Karpas-422 (cell line): ENCODE measurements at places on chromosomes 7 and 10.

- DNase-seq: no peak
- H3K4me3 ChIP-seq: no peak overlapping the region
- no peaks in the 10 kb centered on the region for H3K27me3 ChIP-seq
- H3K4me1 ChIP-seq: peaks cover 22% of the 10 kb centered on the region
- H3K36me3 ChIP-seq: no peaks in the 10 kb centered on the region
Measured at GRCh38 chr10:86356296-86356695, 10.3 kb downstream of the GRID1 start.

DNA sequence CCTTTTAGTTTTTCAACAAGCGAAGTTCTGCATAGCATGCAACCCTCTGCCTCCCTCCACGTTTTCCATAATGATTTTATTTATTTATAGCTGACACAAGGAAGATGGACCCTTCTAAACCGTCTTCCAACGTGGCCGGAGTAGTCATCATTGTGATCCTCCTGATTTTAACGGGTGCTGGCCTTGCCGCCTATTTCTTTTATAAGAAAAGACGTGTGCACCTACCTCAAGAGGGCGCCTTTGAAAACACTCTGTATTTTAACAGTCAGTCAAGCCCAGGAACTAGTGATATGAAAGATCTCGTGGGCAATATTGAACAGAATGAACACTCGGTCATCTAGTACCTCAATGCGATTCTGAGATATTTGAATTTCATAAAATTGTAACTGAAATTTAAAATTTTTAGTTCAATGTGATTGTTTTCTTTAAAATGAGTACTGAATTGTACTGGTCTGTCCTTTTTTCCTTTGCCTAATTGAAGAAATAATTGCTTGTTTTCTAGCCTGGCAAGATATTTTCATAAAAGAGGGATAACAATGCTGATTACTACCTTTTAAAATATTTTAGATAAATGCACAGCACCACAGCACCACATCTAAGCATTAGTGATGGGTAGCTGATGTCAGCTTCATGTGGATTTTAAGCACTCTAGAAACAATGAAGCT, 41.5 kb upstream of the SLC39A12 start:
- no peak overlapping the region for H3K27ac ChIP-seq
- H3K27me3 ChIP-seq: no peaks in the 10 kb centered on the region
- DNase-seq: peak; percentile 81

GRCh38 chr7:137395420-137395819, 51.9 kb upstream of the PTN start:
- no peak overlapping the region for H3K27ac ChIP-seq
- H3K36me3 ChIP-seq: no peaks in the 10 kb centered on the region
- DNase-seq: no peak
- peaks cover 5% of the 10 kb centered on the region for H3K4me1 ChIP-seq

DNA sequence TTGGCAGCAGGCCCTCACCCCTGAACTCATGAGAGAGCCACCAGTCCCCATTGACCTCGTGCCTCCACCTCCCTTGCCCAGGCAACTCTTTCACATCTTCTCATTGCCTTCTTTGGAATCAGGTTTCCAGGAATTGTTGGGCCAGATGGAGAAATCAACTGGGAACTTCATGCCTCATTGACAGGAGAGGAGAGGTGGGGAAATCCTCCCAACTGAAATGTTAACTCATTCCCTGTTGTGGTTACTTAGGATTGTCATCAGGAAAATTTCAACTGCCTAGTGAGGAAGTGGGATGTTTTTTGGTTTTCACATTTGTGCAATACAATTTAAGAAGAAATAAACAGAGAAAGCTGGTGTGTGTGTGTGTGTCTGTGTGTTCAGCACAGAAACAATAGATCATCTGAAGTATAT, 106.6 kb upstream of the INHBA start:
- no peak overlapping the region for H3K27ac ChIP-seq
- no peaks in the 10 kb centered on the region for H3K4me1 ChIP-seq
- no peaks in the 10 kb centered on the region for H3K36me3 ChIP-seq

- DNase-seq: no peak
- peaks cover 4% of the 10 kb centered on the region; the same call in 1 of the 2 replicates for H3K4me1 ChIP-seq
- no peaks in the 10 kb centered on the region for H3K27me3 ChIP-seq
- no peak overlapping the region for H3K4me3 ChIP-seq
- H3K36me3 ChIP-seq: peaks cover 47% of the 10 kb centered on the region; the same call in 1 of the 2 replicates
Measured at GRCh38 chr10:100209303-100209702, 20.1 kb downstream of the CHUK start.

GRCh38 chr7:135980012-135980551, 2.9 kb upstream of the MTPN start:
- peaks cover 6% of the 10 kb centered on the region; the same call in 1 of the 2 replicates for H3K36me3 ChIP-seq
- H3K4me1 ChIP-seq: peaks cover 34% of the 10 kb centered on the region
- no peak for DNase-seq
- no peaks in the 10 kb centered on the region for H3K27me3 ChIP-seq
- peak overlapping the region; percentile 32; the same call in 1 of the 2 replicates for H3K4me3 ChIP-seq

DNA sequence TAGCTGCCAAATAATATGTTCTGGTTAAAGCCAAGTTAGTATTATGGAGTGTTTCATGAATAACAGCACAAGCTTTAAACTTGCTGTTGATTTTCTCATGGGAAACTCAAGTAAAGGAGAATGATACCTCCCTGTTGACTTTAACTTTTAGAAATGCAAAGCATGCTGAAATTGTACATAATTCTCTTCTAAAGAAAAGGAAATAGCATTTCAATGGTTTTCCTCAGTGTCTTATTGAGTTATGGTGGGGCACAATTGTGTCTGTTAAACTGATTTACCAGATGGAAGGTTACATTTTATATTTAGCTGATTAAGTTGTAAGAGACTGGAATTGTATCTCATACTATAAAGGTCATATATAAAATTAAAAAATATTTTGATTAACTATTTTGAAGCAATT, 119.3 kb downstream of the HDAC9 start:
- H3K27ac ChIP-seq: no peak overlapping the region
- no peaks in the 10 kb centered on the region for H3K36me3 ChIP-seq
- no peak overlapping the region for H3K4me3 ChIP-seq
- peaks cover 16% of the 10 kb centered on the region for H3K4me1 ChIP-seq

- no peaks in the 10 kb centered on the region for H3K4me1 ChIP-seq
- DNase-seq: no peak
- no peaks in the 10 kb centered on the region for H3K27me3 ChIP-seq
Measured at GRCh38 chr7:91397096-91397495, 132.9 kb downstream of the FZD1 start.

DNA sequence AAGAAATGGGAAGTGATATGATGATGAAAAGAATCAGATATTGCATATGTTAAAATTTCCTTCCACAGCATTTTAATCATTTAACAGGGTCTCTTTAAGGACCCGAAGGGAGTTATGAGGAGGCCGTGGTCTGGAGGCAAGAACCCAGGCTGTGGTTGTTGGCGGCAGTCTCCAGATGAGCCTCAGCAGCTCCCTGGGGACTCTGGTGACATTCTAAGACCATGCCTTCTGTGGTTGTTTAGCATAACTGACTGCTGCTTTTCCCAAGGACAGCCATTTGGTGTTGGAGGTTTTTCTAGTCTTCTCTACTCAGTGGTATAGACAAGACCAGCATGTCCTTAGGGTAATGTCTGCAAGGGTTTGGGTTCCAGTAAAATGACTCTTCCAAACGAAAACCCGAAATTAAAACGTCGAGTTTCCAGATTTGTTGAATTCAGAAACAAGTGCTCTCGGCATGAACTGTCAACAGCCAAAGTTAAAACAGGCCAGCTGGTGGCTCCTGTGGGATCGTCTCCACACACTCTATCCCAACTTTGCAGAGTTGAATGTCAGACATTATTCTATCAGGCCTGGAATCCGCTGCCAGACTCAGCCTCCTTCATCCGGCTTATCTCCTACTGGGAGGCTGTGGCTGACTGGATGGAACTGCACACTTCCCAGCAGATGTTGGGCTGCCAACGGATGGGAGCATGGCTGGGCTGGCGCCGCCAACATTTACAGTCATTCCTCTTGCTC, 183.1 kb downstream of the TAX1BP1 start:
- peak; percentile 61 for DNase-seq
- H3K4me1 ChIP-seq: peaks cover 71% of the 10 kb centered on the region
- H3K4me3 ChIP-seq: 0 out of 2 replicates have a peak overlapping the region, but pooled peaks have one; percentile 2
- no peaks in the 10 kb centered on the region for H3K27me3 ChIP-seq

DNA sequence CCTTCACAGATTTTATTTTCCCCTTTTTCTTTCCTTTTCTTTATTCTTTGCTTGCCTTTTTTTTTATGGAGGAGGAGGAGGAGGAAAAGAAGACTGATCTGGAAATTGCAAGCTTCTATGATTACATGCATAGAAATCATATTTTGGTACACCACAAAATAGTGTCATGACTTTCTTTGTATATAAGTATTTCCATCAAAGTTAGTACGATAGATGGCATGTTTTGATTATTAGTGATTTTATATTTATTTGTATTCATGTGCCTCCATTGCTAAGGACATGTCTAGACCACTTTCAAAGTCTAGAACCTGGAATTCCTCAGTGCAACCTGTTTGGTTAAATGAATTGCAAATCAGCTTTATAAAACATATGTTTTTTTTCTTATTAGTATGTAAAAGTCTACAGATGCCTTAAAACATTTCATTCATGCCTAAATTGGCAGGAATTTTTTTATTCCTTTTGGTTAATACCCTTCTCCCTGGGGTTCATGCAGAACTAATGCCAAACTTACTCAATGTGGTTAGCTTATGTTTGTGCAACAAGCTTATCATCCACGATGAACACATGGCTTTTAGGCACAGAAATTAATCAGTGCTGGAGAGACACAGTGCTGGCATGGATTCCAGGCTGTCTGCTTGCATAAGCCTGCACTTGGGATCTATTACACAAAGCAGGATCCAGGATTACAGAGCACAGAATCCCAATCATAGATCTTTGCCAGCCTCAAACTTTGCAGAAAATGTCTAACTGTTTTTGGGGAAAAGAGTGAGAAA, 213.1 kb downstream of the CHRM2 start:
- H3K27ac ChIP-seq: no peak overlapping the region
- DNase-seq: no peak
- no peak overlapping the region for H3K4me3 ChIP-seq
- H3K36me3 ChIP-seq: no peaks in the 10 kb centered on the region
- H3K27me3 ChIP-seq: no peaks in the 10 kb centered on the region

DNA sequence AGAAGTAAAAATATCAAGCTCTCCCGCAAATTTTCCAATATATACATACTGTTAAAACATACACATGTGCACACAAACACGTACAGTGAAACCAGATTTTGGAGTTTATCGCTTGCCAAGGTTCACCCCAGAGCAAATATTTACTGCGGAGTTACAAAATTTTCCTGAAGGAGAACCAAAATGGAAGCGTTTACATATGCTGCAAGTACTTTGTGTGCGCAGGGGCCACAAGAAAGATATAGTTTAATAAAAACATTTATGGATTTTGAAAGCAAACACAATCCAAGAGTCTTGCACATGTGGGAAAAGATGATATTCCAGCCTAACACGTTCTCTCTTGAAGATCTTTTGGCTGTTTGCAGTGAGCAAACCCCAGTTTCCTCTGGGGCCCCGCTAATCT, 301.3 kb upstream of the NFE2L3 start:
- H3K36me3 ChIP-seq: no peaks in the 10 kb centered on the region
- no peak for DNase-seq
- peaks cover 12% of the 10 kb centered on the region for H3K4me1 ChIP-seq
- no peak overlapping the region for H3K4me3 ChIP-seq
- no peak overlapping the region for H3K27ac ChIP-seq
